ENCODE measurements at places on chromosomes 4 and X.

DNA sequence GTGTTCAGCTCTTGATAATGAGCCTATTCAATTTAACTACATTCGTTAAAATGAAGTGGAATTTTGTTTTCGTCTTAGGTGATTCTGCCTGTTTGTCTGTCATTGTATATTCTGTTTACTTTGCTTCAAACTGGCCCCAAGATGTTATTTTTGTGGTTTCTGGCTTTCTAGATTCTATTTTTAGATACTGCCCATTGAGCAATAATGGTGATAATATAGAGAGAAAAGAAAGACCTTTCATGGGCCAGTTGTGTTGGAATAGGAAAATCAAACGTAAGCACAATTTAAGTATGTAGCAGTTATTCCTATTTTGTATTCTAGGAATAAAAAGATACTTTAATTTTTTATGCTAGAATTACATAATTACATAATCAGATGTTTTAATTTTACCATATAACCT, 4.0 kb downstream of the CDKN2AIP start:
- no peak for DNase-seq

DNA sequence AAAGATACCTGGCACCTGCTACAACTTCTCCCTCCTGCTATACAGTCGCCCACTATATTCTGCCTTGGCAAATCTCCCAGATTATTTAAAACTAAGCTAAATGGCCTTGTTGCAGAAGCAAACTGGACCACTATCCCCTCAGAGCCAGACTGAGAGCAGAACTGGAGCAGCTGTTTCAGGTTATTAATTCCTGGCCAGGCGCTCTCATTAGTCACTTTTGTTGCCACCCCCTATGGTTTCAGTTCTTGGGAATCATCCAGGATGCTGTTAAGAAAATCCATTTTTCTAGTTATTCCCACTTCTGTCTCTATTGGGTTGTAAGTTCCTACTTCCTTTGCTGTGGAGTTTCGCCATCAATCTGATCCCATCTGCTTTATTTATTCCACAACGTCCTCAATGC, 30.1 kb downstream of the ADGRA3 start:
- DNase-seq, result no peak

GRCh38 chr4:102734591-102735385, 26.0 kb downstream of the MANBA start:
- no peak for DNase-seq

DNA sequence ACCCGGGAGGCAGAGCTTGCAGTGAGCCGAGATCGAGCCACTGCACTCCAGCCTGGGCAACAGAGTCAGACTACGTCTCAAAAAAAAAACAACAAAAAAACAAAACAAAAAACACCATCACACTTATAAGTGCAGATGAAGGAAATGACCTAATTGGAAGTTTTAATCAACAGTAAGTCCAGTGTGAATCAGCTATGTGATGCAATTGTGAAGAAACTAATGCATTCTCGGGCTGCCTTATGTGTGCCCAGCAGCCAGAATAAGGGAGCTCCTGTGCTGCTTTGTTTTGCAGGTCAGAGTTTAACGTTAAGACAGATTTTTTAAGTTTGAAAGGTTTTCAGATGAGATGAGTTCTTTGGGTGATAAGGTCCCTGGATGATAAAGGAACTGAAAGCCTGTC, 10.8 kb downstream of the DAPP1 start:
- DNase-seq, result no peak

Measured in DMS153 (cell line).